ENCODE measurements at places on chromosomes 1 and 21. TPM values are rescaled to one million over a fixed set of nuclear protein-coding genes. Genes with fewer than 3 reads are reported as not detected.

DNA sequence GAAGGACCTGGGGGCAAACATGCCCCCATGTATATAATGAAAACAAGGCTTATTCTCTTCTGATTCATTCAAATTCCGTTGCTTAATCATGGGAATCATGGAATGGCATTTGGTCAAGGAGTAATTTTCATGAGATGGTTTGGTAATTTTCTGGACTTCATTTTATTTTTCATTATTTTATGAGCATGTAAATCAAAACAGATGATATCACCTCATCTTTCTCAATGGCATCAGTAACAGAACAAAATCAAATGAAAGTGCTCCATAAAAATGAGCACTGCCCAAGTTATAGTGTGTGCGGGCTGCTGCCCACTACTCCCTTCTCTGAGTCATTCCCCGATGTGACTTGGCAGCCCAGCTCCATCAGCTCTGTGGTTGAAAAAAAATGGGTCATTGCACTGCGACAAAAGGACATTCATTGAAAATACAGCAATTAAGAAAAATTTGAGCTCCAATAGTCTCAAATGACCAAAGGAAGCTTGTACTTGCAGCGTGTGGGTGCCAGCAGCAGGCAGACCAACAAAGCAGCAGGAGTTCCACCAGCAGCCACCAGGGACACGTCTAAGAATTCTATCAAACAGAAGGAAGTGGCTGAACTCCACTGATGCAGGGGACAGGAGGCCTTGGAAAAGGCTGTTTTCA, 84.3 kb upstream of the VAV3 start:
- DNase-seq = no peak

DNA sequence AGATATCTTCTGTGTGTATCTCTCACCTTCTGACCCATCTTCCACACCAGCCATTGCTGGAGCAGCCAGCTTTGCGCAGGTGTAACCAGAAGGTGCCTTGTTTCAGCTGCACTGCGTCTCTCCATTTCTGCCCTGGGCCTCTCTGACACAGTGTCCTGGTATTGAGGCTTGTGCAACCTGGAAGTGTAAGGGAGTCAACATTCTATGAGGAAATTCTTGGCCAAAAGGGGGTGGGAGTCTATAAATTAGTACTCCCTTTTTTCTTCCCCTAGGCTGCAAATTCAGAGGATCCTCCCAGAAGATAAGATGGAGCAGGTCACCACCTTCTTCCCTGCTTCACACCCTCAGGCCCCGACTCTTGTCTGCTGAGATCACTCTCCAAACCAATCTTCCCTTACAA, 109.1 kb downstream of the MRPS6 start:
- no peak for DNase-seq

The CFHR2 gene
- not detected for total RNA-seq

DNA sequence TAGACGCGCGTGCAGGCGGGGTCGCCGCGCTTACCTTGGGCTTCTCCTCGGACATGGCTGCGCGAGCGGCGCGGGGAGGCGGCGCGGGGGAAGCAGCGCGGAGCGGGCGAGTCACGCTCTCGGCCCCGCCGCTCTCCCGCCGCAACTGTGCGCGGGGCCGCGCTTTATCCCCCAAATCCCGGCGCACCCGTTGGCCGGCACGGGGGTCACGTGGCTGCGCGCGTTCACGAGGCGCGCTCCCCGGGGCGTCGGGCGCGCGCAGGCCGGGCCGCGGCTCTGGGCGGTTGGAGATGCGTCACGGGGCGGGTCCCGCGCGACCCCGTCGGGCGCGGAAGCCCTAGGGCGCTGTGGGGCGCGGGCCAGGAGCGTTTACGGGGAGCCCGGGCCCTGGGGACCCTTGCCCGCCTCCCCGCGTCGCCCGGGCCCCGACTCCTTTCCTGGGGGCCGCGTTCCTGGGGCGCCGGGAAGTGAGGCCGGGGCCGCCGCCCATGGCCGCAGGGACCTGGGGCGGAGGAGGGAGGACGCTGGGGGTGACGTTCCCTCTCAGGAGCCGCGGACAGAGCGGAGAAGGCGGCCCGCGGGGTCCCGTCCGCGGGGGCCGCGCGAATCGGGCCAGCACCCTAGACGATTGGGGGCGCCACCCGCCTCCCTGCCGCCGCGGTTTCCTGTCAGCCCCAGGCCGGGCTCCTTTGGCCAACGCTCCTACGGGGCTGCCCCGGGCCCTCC, at the start of gene SUMO3:
Gene SUMO3, minus strand, starts transcription at position 149 of the 726 bp plus-strand sequence. Its CDS starts 94 bp downstream, at position 55.
- peak; percentile 82 for DNase-seq

- no peak for DNase-seq
Measured at GRCh38 chr21:35540950-35541638, 492.0 kb upstream of the RUNX1 start.

The HRNR gene
- not detected for total RNA-seq

The AIRE gene
- not detected for total RNA-seq

- DNase-seq = no peak
Measured at GRCh38 chr1:30879940-30880677, 28.4 kb downstream of the SDC3 start.

GRCh38 chr1:206690516-206690915, 5.8 kb downstream of the MAPKAPK2 start:
- no peak for DNase-seq

DNA sequence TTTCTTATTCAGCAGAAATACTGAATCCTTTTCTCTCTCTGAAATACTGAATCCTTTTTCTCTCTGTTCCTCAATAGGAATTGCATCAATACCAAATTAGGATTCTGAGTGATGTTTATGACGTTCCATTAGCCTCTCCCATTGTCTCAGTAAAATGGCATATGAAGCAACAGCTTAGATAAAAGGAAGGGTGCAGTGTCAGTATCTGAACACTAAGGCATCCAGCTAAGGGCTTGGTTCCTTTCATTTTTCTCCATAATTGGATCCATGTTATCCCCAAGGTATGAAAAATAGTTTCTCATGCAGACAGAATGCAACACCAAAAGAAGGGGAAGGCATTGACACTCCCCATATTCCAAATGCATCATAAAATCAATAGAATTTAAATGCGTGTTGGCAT, 61.5 kb upstream of the RAVER2 start:
- no peak for DNase-seq

GRCh38 chr1:66305927-66306326, 228.0 kb upstream of the SGIP1 start:
- no peak for DNase-seq

DNA sequence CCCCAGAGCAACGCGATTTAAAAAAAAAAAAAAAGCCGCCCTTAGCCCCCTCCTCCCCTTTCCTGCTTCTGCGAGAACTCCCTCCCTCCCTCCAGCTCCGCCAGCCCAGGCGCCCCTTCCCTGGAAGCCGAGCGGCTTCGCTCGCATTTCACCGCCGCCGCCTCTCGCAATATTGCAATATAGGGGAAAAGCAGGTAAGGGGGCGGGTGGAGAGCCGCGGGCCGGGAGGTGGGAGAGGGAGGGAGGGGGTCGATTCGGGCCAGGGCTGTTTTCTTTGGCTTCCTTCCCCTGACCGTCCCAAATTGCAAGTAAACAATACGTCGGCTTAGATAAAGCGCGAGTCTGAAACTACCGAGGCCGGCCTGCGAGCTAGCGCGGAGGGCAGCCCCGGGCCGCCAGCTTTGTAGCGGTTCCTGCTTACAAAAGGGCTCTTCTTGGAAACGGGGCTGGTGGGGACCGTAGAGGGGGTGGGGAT, 408 bp downstream of the LMO4 start:
- no peak for DNase-seq

- no peak for DNase-seq
Measured at GRCh38 chr1:79422726-79423125, 416.2 kb upstream of the ADGRL4 start.

- DNase-seq = no peak
Measured at GRCh38 chr1:201347498-201348210, 29.8 kb downstream of the TNNT2 start.

- no peak for DNase-seq
Measured at GRCh38 chr1:34013136-34013535, 149.3 kb downstream of the HMGB4 start.

The WNT4 gene
- total RNA-seq = 3.1 TPM

The AMY1C gene
- not detected for total RNA-seq

DNA sequence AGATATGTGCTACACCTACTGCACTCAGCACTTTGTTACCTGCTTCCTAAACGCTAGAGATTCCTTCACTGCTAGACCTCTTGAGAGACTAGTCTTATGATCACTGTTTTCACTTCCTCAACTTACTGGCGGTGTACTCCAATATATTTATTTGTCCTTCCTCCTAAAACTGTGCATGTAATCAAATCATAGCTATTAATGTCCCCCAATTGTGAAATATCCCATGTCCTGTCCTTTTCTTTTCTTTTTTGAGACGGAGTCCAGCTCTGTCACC, 3.4 kb downstream of the SOAT1 start:
- DNase-seq = no peak

The PTGER3 gene
- total RNA-seq = 43.3 TPM

DNA sequence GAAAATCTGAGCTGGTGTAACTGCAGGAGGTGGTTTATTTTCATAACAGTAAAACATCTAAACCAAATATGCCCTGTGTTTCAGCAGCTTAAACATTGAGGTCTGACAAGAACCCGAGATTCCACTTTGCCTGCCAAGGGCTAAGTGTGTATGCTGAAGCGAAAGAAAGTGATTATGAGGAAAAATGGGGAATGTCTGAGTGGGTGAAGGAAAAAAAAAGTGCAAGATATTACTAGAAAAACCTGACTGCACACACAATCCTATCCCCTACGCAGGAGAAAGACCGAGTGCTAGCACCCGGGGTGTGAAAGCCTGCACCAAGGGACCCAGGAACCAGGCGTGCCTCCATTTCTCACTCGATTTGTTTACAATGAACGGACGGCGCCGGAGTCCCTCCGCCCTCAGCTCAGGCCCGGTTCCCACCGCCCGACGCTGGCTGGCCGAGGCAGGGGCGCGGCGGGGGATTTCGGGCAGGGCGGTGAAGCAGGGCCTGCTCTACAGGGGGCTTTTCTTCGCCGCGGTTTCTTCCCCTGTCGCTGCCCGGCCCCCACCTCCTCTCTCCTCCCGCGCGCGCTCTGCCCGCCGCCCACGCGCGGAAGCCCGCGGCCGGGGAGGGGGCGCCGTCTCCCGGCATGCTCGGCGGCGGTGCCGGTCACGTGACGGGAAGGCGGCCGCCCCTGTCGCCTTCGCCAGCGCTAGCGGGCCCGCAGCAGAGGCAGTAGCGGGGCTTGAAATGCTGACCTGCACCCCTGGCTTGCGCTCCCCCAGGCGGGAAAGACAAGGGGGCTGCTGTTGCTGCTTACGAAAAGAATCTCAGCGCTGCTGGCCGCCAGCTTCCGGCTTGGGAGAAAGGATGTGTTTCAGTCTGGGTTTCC, 35.9 kb downstream of the ITPKB start:
- DNase-seq = peak; percentile 62

The FLG2 gene
- total RNA-seq = not detected

- no peak for DNase-seq
Measured at GRCh38 chr1:164614316-164614715, 55.3 kb downstream of the PBX1 start.

GRCh38 chr1:29540801-29541357, 304.6 kb downstream of the PTPRU start:
- DNase-seq = no peak

DNA sequence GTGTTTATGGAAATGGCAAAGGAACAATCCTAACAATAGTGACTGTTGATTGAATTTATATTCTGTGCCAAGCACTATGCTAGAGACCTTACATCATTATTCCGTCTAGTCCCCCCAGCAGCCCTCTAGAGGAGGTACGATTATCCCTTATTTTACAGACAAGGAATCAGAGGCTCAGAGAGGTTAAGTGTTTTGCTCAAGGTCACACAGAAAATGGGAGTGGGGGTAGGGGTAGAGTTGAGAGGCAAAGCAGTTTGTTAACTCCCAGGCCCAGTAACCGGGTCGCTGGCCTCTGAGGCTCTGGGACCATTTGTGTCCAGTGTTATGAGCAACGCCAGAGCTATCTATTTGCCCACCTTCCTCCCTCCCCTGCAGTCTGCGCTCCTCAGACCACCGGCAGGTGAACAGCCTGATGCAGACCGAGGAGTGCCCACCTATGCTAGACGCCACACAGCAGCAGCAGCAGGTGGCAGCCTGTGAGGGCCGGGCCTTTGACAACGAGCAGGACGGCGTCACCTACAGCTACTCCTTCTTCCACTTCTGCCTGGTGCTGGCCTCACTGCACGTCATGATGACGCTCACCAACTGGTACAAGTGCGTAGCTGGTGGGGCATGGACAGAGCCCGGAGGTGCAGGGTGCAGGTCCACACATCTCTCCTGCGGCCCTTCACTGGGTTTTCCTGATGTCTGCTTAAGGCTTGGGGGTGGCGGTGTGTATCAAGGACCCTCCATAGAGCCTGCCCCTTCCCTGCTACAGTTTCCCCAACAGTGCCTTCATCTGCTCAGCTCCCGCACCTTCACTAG, 19.8 kb downstream of the SERINC2 start:
- no peak for DNase-seq

DNA sequence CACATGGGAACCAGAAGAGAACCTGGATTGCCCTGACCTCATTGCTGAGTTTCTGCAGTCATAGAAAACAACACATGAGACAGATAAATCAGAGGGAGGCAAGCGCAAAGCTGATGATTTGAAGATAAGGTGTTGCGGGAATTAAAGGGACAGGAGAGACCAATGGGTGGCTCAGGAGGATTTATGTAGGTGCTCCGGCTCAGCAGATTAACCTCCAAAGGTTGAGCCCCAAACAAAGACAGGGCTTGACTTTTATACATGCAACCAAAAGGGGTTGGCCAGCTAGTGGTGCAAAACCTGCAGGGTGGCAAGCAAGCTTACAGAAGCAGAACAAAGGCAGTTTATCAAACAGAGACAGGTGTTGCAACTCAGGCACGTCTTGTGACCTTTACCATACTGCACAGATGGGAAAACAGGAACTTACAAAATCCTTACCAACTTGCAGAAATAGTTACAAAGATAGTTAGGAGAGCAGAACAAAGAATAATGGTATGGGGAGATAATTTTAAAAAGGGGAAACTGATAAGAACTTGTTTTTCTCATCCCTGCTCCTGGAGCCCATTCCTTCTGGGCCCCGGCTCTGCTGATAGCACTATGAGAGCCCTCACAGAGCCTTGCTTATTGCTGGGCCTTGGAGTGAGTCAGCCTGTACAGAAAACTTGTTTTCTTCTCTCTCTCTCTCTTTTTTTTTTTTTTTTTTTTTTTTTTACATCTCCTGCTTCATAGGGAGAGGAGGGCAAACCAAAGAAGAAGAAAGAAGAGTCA, 93.6 kb downstream of the SNRPE start:
- DNase-seq = no peak

- DNase-seq = no peak
Measured at GRCh38 chr1:11248169-11248568, 14.2 kb downstream of the MTOR start.

GRCh38 chr1:244674446-244674845, 21.5 kb downstream of the DESI2 start:
- DNase-seq = no peak

The TMEM82 gene
- total RNA-seq = not detected

The MINDY1 gene
- 33.5 TPM for total RNA-seq

DNA sequence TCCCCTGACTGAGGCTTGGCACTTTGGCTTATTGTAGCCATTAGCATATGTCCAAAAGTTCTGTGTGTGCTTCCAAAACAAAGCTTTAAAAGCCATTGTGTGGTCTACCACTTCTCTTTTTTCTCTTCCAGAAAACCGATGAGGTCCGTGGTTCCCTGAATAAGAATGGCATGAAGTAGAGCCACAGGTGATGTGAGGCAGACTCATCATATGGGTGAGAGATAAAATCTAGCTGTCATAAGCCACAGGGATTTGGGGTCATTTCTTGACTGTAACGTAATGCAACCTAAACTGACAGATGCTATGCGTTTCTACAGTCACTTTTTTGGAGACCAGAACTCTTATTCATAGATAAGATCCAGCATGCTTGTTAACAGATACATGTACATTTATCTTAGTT, 7.0 kb upstream of the GREM2 start:
- no peak for DNase-seq

The NTMT2 gene
- not detected for total RNA-seq

The ZNF683 gene
- total RNA-seq = 0.48 TPM

The DCDC2B gene
- total RNA-seq = not detected

Measured in breast epithelium (tissue), 4 donors.